ENCODE measurements at places on chromosomes 2 and 18. TPM values are rescaled to one million over a fixed set of nuclear protein-coding genes. Genes with fewer than 3 reads are reported as not detected.

The KCNG3 gene
- not detected for total RNA-seq

The FAM124B gene
- 0.21 TPM for total RNA-seq

The GPR45 gene
- total RNA-seq: not detected

The ALPP gene
- total RNA-seq: not detected

The SYT4 gene
- not detected for total RNA-seq

The MBP gene
- 31.1 TPM for total RNA-seq

The LIPG gene
- 36.9 TPM for total RNA-seq

The STON1 gene
- total RNA-seq: 0.21 TPM

The SCYGR1 gene
- total RNA-seq: not detected

The KCNE4 gene
- under 0.01 TPM for total RNA-seq

The LCT gene
- not detected for total RNA-seq

The PARD3B gene
- 1.1 TPM for total RNA-seq

The RAX gene
- total RNA-seq: not detected

The SLC40A1 gene
- total RNA-seq: 1.4 TPM

The CD302 gene
- total RNA-seq: 0.48 TPM

The PFN4 gene
- 0.21 TPM for total RNA-seq

The FAM210A gene
- 42.2 TPM for total RNA-seq

The HSBP1L1 gene
- total RNA-seq: 35.0 TPM

The BOK gene
- 48.2 TPM for total RNA-seq

The STPG4 gene
- not detected for total RNA-seq

The KATNAL2 gene
- under 0.01 TPM for total RNA-seq

The SLC30A3 gene
- not detected for total RNA-seq

The FSHR gene
- total RNA-seq: not detected

The MC2R gene
- not detected for total RNA-seq

The KCNS3 gene
- total RNA-seq: 20.2 TPM

The CHST9 gene
- 1.3 TPM for total RNA-seq

The C2orf15 gene
- total RNA-seq: not detected

The MORN2 gene
- total RNA-seq: 7.7 TPM
